ENCODE measurements at places on chromosomes 1 and 21. TPM values are rescaled to one million over a fixed set of nuclear protein-coding genes. Genes with fewer than 3 reads are reported as not detected.
A peak's percentile ranks its signal among the peaks of the same experiment; 100 is the strongest.

DNA sequence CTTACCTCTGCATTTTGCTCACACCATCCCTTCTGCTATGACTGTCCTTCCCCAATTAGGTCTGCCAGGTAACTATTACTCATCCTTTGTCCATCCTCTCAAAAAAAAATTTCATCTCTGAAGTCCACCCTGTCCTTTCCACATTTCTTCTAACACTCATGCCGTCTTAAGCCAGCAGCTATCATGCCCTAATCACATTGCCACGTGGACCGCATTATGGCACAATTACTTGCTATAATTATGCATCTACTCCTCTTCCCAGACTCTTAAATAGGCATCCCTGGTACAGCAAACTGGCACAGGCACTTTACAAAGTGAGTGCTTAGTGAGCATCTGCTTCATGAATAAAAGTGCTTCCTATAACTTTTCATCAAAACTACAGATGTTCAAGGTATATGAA, 295.4 kb upstream of the ESRRG start:
- no peak for DNase-seq

DNA sequence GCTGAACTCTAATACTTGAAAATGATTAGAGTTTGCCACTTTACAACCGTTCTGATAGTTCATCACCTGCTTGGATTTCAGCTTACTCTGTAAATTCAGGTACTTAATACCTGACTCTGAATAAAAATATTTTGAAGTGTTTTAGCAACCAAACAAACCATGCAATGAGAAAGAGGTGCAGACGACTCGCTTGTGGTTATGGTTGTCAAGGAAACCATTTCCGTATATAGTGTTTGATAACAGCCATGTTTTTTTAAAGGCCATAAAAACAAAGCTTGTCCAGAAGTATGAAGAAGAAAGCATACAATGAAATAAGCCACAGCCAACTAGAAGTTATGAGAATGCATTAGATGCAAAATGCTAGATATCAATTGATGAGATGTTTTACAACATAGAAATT, 167.2 kb upstream of the HMCN1 start:
- DNase-seq, result peak; percentile 64

DNA sequence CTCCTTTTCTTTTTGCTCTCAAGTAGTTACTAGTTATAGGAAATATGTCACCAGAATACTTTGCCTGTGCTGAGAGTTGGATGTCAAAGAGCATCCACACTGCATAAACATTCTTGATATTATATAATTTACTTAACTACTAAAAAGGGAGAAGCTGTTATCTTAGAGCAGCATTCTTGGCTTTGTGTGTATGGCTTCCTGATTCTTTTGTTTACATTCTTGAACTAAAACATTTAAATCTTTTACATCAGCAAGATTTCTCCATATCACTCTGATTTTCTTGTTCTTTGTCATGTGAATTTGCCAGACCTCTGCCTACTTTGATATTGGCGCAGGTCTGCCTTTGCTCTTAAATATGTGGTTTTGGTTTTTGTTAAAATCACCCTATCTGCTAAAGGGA, 48.8 kb downstream of the SUCO start:
- DNase-seq, result peak; percentile 67

GRCh38 chr1:59543211-59543668, 246.3 kb downstream of the FGGY start:
- DNase-seq, result no peak

- DNase-seq, result peak; percentile 59
Observed at GRCh38 chr1:222896630-222897526, 82.0 kb downstream of the DISP1 start.

DNA sequence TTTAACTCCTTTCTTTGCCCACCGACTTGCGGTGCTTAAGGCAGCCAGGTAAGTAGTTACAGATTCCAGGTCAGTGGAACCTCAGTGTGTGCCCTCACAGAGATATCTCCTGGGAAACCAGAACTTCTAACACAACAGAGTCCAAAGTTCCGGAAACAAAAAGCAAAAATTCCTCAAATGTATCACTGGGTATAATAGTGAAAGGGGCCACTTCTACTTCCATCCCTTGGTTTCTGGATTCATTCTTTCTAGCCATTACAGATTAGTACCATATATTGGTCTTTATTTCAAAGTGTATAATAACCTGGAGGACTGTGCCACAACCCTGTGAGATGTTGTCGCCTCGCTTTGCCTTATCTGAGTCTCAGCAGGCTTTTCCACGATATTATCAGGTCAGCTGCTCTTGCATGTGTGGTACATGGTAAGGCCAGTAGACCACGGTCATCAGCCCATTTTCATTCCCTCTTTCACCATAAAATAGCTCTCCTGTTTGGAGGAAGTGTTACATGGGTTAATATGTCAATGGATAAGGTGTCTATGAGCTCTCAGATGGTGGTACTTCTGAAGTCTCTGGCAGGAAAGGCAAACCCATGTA, 14.9 kb upstream of the VASH2 start:
- no peak for DNase-seq

DNA sequence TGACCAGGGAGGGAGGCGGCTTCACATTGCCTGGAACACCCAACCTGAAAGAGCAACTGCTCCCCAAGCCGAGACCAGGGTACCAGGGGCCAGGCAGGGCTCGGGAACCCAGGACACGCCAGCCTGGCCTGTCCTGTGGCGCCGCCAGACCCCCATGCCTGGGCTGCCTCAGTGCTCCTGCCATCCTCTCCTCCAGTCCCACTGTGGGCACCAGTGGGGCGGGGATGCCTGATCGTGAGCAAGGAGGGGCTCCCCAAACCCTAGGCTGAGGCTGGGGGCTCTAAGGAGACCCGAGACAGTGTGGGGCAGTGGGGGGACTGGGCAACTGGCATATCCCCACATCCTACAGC, 45.1 kb downstream of the WNT9A start:
- no peak for DNase-seq

DNA sequence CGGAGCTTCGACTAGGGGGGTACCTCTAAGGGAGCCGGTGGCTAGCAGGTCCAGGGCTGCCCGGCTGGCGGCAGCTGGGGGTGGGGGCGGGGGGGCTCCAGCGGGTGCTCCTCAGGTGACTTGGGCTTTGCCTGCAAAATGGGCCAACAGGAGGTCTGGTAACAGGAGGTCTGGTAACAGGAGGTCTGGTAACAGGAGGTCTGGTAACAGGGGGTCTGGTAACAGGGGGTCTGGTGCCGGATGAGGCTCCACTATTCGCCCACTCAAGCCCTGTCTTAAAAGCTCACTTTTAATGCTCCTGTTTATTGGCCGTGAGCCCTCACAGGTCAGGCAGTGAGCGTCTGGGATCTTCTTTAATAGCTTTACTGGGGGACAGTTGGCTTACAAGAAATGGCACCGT, 40.4 kb upstream of the ACTRT2 start:
- no peak for DNase-seq

DNA sequence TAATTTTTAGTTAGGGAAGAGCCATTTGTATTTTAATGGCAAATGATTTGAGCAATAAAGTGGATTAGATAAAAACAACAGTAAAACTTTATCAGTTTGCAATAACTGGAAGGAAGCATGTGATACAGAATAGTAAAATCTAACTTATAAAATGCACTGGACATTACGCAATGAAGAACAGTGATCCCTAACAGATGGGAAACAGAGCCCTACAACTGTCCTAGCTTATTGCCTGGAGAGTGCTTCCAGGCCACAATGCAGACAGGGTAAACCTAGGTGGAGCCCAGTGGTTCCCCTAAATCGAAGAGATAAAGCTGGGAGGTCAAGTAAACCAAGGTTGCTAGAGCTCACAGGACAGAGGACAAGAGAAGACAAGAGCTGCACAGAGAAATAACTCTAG, 7.0 kb downstream of the OMA1 start:
- DNase-seq, result no peak

DNA sequence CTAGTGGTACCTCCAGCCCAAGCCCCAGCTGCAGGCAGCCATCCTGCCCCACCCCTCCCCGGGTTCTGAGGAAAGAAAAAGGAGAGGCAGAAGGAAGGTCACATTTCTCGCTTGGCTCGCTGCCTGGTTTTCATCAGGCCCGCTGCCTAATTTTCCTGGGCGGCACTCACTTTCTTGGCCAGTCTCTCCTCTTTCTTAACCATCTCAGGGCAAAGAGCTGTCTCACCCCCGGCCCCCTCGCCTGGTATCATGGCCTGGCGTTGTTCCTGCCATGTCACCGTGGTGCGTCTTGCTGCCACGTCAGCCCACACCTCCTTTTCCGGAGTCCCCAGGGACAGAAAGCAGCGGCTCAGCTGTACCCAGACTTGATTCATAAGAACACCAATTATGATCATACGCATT, 26.6 kb upstream of the CASZ1 start:
- DNase-seq, result no peak

DNA sequence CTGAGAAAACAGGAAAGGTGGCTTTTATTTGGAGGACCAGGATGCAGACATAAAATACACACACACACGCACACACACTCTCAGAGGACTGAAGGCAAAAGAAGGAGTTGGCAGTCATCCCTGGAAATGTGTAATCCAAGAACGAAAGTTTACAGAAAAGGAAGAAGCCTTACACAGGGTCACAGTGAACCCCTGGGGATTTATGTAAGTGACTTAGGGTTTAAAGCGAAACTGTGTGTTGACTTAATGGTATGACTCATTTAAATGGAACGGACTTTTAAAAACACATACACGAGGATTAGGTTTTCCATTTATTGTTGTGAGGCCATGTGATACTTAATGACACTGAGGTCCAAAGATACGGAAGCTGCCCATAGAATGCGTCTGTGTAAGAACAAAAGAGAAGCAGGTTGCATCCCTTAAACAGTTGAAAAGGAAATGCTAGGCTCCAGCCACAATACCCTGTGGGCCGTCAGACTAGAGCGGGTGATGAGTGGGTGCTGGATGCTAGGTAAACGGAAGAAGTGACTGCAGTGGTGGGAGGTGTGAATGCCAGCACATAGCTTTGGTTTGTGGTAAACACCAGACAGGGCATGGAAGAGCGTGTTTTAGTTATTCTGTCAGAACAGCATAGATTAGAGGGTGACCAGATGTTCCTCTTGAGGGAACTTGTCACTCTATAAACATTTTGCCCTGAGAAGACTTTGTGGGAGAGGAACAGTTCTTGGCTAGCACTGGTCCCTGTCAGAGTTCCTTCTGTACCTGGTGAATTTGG, 21.6 kb upstream of the BCL10 start:
- peak; percentile 99 for DNase-seq

DNA sequence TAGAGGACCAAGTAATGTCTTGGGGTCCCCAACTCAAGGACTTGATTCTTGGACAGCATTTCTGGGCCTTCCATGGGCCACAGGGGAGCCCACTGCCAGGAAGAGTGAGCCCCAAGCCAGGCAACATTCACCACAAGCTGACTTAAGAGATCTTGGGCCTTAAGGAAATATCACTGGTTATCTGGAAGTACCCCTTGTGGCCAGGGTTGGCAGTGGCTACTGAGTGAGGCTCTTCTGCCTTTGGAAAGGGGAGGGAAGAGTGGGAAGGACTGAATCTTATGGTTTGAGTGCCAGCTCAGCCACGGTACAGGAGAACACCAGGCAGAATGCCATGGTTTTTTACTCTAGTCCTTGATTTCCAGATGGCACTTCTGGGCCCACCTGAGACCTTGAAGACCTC, 228.9 kb upstream of the RGS18 start:
- DNase-seq, result no peak

DNA sequence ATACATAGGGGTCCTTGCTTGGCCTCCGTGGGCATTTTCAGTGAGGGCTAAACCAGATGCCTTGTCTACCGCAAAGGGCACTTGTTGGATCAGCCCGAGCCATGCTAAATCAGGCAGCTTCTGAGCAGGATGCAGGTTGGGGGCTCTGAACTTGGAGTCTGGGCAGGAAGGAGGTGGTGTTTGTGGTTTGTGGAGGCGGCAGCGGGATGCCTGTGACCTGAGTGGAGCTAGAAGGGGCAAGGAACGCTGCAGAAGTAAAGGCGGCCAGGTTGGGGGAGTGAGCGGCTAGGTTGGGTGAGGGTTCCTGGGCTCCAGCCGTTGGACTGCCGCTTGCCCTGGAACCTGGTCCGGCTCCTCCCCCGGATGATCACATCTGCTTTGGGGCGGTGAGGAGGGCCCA, 183.9 kb downstream of the CAMTA1 start:
- DNase-seq, result peak; percentile 90

- DNase-seq, result peak; percentile 10
Observed at GRCh38 chr1:7616076-7616832, 154.8 kb upstream of the VAMP3 start.

DNA sequence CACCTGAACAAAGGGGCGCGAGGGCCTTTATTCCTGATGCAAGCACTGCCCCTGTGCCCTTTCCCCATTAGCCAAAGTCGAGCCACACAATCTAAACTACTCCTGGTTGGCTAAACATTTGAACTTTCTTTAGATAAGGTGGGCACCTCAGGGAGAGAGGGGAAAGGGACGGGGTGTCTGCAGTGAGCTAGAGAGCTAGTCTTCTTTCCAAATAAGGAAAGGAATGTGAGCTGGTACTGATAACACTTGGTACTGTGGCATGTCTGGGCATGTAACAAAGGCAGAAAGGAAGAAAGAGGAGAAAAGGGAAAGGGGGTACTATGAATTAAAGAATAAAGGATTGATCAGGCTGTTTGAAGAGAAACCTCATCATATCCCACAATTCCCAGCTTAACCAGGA, 62.8 kb downstream of the OVGP1 start:
- no peak for DNase-seq

GRCh38 chr1:58047265-58047858, 499.2 kb downstream of the OMA1 start:
- no peak for DNase-seq

- peak; percentile 69 for DNase-seq
Observed at GRCh38 chr21:34889320-34889675, 159.8 kb downstream of the RUNX1 start.

DNA sequence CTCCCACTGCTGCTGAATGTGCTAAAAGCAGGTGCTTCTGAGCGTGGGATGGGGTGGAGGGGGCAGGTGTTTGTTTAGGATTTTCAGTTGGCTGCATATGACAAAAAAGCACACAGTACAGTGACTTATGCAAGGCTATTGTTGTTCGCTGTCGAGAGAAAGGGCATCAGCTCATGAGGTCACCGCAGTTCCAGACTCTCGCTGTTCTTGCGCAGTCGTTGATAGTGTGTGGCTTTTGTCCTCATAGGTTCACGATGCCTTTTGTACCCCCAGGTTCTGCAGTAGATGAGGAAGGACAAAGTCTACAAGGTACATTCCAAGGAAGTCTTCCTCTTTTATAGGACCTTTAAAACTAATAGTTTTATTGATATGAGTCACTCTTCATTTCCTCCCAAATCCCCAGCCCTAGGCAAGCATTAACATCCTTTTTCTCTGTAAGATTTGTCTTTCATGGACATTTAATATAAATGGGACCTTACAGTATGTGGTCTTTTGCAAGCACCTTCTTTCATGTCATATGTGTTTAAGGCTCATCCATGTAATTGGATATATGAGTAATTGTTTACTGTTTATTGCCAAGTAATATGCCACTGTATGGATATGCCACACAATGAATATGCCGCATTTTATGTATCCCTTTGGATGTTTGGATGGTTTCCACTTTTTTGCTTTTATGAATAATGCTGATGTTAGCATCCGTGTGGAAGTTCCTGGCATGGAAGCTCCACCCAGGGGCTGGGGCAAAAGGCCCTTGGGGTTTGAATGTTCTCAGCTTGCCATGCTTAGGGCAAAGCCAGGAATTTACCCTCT, 14.5 kb upstream of the NLRP3 start:
- DNase-seq, result no peak

S100A2 gene
- 3.0 TPM for total RNA-seq

LRRIQ3 gene
- 0.52 TPM for total RNA-seq

WNT4 gene
- 0.91 TPM for total RNA-seq

C1orf210 gene
- 0.84 TPM for total RNA-seq

TGFBR3 gene
- 2.5 TPM for total RNA-seq

SNX27 gene
- total RNA-seq, result 54.5 TPM

RGSL1 gene
- total RNA-seq, result not detected

CRP gene
- not detected for total RNA-seq

FAM151A gene
- total RNA-seq, result not detected

DYNLT5 gene
- total RNA-seq, result not detected

NMNAT1 gene
- total RNA-seq, result 11.0 TPM

TENT5C gene
- 0.77 TPM for total RNA-seq
